Thyroid gland (tissue), 4 donors: ENCODE measurements at places on chromosomes 11 and 22. TPM values are rescaled to one million over a fixed set of nuclear protein-coding genes. Genes with fewer than 3 reads are reported as not detected.

- H3K27me3 ChIP-seq = no peaks in the 10 kb centered on the region
- no peak overlapping the region for H3K27ac ChIP-seq
- no peak for DNase-seq
- no peak overlapping the region for H3K4me3 ChIP-seq
- peaks cover 6% of the 10 kb centered on the region for H3K4me1 ChIP-seq
Measured at GRCh38 chr22:17106785-17107546, 14.2 kb downstream of the TMEM121B start.

- peak; percentile 31 for DNase-seq
- H3K4me1 ChIP-seq = no peaks in the 10 kb centered on the region
- H3K27me3 ChIP-seq = no peaks in the 10 kb centered on the region
- H3K27ac ChIP-seq = no peak overlapping the region
- H3K36me3 ChIP-seq = peaks cover 32% of the 10 kb centered on the region
Measured at GRCh38 chr22:19051381-19052072, 70.7 kb downstream of the DGCR2 start.

Gene TRIM49
- total RNA-seq = not detected

Gene POGLUT3
- 15.6 TPM for total RNA-seq

- no peaks in the 10 kb centered on the region for H3K27me3 ChIP-seq
- H3K36me3 ChIP-seq = no peaks in the 10 kb centered on the region
- DNase-seq = no peak
- H3K27ac ChIP-seq = no peak overlapping the region
- no peaks in the 10 kb centered on the region for H3K4me1 ChIP-seq
Measured at GRCh38 chr11:10979529-10979928, 121.7 kb upstream of the ZBED5 start.

Gene JAML
- 3.1 TPM for total RNA-seq

GRCh38 chr22:44585559-44586350 is 87.7 kb upstream of the RTL6 start:
- no peak overlapping the region for H3K27ac ChIP-seq
- no peaks in the 10 kb centered on the region for H3K4me1 ChIP-seq
- H3K4me3 ChIP-seq = no peak overlapping the region
- DNase-seq = no peak

DNA sequence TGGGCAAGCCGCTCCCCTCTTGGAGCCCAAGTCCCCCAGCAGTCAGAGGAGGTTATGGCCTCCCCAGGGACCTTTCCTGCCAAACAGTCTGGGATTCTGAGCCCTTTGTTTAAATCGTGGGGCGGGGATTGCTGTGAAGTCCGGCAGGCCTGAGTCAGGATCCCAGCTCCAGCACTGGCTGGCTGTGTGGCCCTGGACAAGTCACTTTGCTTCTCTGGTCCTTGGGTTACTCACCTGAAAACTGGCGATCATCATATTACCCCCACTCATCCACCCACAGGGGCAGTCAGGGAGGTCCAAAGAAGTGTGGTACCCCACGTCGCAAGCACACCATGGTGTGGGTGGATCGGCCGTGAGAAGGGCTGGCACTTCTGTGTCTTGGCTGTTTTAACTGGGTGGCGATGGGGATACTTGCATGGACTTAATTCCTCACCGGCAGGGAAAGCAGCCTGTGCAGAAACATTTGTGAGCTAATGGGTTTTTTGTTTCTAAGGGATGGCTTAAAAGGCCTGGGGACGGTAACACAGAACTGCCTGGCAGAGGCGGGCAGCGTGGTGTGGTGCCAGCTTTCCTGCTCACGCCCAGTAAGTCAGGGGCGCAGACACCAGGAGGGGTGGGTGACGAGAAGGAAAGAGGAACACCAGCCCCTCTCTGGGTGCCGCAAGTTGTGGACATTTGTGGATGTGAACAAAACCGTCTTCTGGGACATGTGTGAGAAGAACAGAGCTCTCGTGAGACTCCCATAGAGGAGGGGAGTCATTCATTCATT is 31.6 kb upstream of the PRR5 start:
- H3K27ac ChIP-seq = no peak overlapping the region
- DNase-seq = no peak
- no peaks in the 10 kb centered on the region for H3K27me3 ChIP-seq
- H3K36me3 ChIP-seq = no peaks in the 10 kb centered on the region
- H3K4me3 ChIP-seq = no peak overlapping the region

Gene OR4D5
- total RNA-seq = 2.6 TPM

- H3K36me3 ChIP-seq = no peaks in the 10 kb centered on the region
- peak; percentile 77 for DNase-seq
- H3K4me3 ChIP-seq = no peak overlapping the region
- H3K27ac ChIP-seq = no peak overlapping the region
- no peaks in the 10 kb centered on the region for H3K27me3 ChIP-seq
- peaks cover 12% of the 10 kb centered on the region for H3K4me1 ChIP-seq
Measured at GRCh38 chr22:44697423-44698141, 4.4 kb upstream of the PRR5 start.

DNA sequence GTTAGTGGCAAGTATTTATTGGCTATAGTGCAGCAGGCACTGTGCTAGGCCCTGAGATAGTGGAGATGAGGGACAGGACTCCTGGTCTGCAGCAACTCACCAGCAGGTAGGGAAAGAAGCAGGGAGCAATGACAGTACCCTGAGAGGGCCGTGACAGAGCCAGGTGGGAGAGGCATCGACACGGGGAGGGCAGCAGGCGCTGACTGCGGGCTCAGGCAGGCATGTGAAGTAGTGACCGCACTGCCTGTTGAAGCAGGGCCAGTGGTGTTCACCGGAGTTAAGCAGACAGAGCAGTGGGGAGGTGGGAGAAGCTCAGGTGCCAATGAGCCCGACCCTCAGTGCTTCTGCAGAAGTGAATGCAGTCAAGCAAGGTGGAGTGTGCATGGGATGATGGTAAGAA is 43.7 kb upstream of the ADA2 start:
- DNase-seq = no peak
- no peak overlapping the region for H3K27ac ChIP-seq
- no peak overlapping the region for H3K4me3 ChIP-seq
- no peaks in the 10 kb centered on the region for H3K27me3 ChIP-seq
- peaks cover 9% of the 10 kb centered on the region for H3K4me1 ChIP-seq

GRCh38 chr11:45212566-45213315 is 66.3 kb downstream of the PRDM11 start:
- no peak overlapping the region for H3K27ac ChIP-seq
- peaks cover 49% of the 10 kb centered on the region for H3K4me1 ChIP-seq

Gene MS4A4A
- 4.1 TPM for total RNA-seq

DNA sequence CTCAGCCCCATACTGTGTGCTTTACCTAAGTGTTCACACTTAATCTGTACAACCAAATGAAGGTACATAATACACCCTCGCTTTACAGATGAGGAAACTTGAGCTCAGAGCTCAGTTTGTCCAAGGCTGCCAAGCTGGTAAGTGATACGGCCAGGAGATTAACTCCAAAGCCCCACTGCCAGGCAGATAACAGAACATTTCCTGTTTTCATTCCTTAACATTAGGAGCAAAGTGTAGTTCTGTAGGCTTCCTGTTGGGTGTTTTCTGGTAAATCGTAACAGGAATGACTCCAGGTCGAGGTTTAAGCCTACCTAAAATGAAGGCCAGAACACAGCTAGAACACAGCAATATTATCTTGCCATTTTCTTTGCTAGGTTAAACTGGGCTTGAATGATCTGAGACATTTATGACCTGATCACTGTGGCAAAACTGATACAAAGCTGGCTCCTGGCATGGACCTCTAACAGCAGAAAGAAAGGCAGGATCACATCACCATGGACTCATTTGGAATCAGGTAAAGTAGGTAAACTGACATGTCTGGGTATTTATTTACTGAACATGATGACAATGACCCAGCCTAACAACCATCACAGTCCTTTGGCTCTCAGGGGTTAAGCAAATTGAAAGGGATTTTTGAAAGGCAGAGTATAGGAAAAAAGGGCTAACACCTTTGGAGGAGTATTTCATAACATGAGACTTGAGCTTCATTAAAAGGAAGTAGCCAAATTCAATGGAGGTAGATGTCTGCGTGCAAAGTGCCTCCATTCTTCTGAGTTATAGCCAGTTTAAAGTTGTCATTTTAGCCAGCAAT is 3.9 kb upstream of the NUP50 start:
- H3K4me1 ChIP-seq = peaks cover 31% of the 10 kb centered on the region
- no peaks in the 10 kb centered on the region for H3K27me3 ChIP-seq
- H3K36me3 ChIP-seq = no peaks in the 10 kb centered on the region
- no peak for DNase-seq
- H3K4me3 ChIP-seq = no peak overlapping the region

DNA sequence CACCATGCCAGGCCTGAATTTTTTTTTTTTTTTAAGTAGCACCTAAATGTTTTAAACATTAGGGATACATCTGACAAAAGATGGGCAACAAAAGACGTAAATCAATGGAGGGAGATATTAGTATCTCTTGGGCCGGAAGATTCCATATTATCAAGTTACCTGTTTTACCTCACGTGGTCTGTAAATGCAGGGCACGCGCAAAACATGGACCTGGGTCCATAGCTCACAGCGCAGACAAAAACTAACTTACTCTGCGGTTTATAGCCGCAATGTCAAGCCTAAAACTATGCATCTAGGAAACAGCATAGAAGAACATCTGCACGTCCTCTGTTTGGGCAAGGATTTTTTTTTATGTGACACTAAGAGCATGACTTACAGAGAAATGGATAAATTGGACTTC is 31.5 kb upstream of the PANX2 start:
- H3K36me3 ChIP-seq = no peaks in the 10 kb centered on the region
- DNase-seq = no peak
- peaks cover 16% of the 10 kb centered on the region for H3K4me1 ChIP-seq
- no peaks in the 10 kb centered on the region for H3K27me3 ChIP-seq
- H3K27ac ChIP-seq = no peak overlapping the region

- no peak for DNase-seq
- H3K4me1 ChIP-seq = no peaks in the 10 kb centered on the region
- no peaks in the 10 kb centered on the region for H3K27me3 ChIP-seq
Measured at GRCh38 chr11:69244266-69244665, 49.7 kb upstream of the MYEOV start.

Gene OR8K3
- not detected for total RNA-seq

DNA sequence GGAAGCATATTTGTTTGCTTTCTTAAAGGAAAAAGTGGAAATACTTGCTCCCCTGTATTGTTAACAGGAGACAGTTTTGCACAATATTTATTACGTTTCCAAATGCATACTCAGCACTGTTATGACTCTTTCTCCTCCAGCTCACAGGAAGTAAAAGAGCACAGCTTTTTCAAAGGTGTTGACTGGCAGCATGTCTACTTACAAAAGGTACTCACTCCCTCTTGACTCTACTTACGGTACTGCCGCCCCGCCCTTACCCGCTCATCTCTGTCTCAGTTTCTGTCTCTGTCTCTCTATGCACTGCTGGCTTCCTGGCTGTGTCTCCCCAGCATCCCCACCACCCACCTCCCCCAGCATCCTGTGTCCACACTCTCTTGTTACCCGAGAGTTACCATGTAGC is 32.2 kb upstream of the MYO18B start:
- H3K4me3 ChIP-seq = no peak overlapping the region
- peaks cover 15% of the 10 kb centered on the region for H3K4me1 ChIP-seq
- H3K36me3 ChIP-seq = no peaks in the 10 kb centered on the region
- no peak overlapping the region for H3K27ac ChIP-seq
- no peaks in the 10 kb centered on the region for H3K27me3 ChIP-seq
- no peak for DNase-seq

DNA sequence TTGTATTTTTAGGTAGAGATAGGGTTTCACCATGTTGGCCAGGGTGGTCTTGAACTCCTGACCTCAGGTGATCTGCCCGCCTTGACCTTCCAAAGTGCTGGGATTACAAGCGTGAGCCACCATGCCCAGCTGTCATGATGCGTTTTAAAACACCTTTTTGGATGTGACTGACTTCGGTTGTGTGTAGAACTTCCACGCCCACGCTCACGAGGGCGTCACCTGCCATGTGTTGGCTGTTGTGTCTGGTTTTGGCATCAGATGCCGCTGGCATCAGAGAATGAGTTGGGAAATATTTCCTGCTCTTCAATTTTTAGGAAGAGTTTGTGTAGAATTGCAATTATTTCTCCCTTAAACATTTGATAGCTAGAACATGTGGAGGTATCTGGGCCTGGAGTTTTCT is 109.1 kb downstream of the KCNQ1 start:
- H3K36me3 ChIP-seq = no peaks in the 10 kb centered on the region
- DNase-seq = no peak
- H3K4me3 ChIP-seq = no peak overlapping the region
- H3K4me1 ChIP-seq = peaks cover 29% of the 10 kb centered on the region
- peak overlapping the region; percentile 77 for H3K27ac ChIP-seq

GRCh38 chr11:46347637-46348311 is 511 bp downstream of the DGKZ start:
- no peaks in the 10 kb centered on the region for H3K27me3 ChIP-seq
- peaks cover 21% of the 10 kb centered on the region for H3K4me1 ChIP-seq
- no peak for DNase-seq
- peak overlapping the region; percentile 86 for H3K4me3 ChIP-seq
- no peaks in the 10 kb centered on the region for H3K36me3 ChIP-seq

Gene NRXN2
- 4.0 TPM for total RNA-seq
